Adipocyte (in vitro differentiated cells): ENCODE measurements at places on chromosomes 12 and 14.

- DNase-seq, result no peak
Observed at GRCh38 chr14:21108791-21109190, 7.9 kb downstream of the TMEM253 start.

- DNase-seq, result no peak
Observed at GRCh38 chr12:130582286-130582685, 133.8 kb downstream of the RIMBP2 start.

DNA sequence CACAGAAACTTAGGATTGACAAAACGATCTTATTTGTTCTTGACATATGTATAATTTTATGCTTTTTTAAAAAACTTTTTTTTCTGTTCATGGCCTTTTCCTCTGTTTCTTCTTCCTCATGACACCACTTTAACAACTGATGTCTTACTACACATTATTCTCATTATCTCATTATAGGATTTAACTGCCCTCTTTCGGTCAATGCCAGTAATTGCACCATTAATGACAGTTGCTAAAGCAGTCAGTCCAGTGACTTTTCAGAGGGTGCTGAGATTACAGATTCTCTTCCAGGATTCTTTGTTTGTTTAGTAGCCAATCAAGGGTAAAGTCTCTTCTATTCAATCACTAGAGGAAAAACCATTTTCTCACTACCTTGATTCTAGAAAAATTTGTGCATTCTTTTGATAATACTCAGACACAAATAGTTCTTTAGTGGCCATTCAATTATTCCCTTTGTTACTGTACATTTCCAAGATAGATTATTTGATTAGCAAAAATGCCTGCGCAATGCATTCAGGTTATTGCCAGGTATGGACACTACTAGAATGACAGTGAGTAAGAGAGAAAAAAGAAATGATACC, 50.1 kb downstream of the KLRG1 start:
- DNase-seq, result peak; percentile 82

- peak; percentile 97 for DNase-seq
Observed at GRCh38 chr14:23352506-23353432, at the start of gene SLC22A17. SLC22A17 (minus strand) TSS chr14:23352887.

GRCh38 chr12:47881826-47882427, 22.9 kb downstream of the VDR start:
- DNase-seq, result peak; percentile 96

GRCh38 chr14:91377700-91378652, 39.6 kb downstream of the CCDC88C start:
- DNase-seq, result no peak

DNA sequence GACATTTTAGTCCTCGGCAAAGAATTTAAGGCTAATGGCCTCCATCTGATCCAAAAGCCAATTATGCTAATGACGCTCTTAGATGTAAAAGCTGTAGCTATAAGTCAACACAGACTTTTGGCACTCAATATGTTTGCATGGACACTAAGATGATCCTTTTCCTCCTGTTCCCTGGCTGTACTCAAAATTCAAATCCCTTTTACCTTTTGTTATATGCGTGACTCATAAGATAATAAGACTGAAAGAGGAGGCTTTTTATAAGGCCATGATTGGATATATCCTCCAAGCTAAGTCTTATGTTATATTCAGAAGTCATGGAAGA, 89.8 kb downstream of the PDZRN4 start:
- no peak for DNase-seq

DNA sequence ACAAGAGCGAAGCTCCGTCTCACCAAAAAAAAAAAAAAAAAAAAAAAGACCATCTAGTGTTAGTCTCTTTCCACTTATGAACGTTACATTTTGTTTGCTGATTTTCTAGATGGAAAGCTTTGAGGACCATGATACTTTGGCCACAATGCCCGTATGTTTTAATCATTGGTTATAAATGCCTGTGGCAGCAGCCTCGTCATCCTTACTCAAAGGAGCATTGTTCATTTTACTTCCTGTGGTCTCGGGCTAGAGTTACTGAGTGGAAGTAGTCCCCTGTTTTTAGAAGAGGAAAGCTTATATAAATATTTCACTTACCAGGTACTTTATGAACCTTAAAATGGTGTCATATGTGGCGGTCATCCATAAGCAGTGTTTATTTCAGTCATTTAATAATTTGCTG, 359.9 kb downstream of the AEBP2 start:
- DNase-seq, result no peak

DNA sequence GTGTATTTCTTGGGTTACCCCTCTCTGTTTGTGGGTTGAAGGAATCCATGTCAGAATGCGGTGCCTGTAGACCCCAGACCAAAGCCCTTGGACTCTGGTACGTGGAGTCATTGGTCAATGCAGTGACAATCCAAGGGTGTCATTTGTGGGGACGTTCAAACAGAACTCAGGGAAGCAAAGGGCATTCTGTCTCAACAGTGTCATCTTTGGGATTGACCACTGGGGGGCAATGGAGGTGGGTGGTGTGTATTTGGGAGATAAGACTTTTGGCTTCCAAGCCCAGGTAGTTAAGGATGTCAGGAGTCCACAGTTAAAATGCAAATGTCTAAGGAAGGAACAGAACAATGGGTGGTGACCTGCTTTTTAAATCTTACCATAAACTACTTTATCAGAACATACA, 54.6 kb upstream of the CCDC175 start:
- no peak for DNase-seq

- DNase-seq, result no peak
Observed at GRCh38 chr14:92531106-92531873, 17.7 kb downstream of the RIN3 start.

DNA sequence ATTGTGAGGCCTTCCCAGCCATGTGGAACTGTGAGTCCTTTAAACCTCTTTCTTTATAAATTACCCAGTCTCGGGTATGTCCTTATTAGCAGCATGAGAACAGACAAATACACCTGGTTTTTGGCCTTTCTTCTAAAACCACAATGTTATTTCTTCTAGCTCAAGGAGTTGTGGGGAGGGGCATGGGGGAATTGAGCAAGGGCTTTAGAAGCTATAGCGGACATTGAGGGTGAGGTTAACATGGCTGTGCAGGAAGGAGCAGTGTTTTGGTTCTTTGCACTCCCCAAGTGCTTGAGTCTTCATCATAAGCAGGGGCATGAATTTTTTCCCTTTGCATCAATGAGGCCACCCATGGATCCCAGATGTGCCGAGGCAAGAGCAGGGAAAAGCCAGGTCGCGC, 86.8 kb downstream of the SPRING1 start:
- DNase-seq, result no peak

- DNase-seq, result no peak
Observed at GRCh38 chr12:32483499-32483898, 84.1 kb downstream of the FGD4 start.

DNA sequence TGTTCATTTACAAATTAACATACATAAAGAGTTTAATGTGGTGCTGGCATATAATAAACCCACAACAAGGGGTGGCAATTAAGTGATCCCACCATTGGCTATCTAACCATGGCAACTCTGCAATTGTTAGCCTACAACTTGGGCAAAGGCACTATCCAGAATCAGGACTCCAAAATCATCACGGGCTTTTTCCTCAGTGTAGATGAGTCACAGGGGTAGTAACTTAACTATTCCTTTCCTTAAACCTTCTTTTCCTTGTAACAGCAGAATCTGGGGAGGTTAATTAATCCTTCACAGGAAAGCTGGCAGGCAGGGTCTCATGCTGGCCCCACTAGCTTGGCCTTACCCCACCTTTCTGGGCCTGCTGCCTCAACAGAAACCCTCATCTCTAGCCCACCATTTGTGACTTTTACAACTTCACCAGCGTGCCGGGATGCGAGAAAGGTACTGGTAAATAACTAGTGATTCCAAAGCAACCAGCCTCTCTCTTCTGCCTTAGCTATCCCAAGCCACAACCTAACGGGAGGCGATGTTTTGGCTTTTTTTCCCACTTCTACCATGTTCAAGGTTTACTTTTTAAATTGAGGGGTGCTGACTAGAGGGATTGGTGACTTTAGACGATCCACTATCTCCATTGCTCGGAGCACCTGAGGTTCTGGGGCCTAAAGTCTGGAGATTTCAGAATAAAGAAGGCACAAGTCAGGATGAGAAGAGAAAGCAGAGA, 744 bp downstream of the ATP5MC2 start:
- no peak for DNase-seq

DNA sequence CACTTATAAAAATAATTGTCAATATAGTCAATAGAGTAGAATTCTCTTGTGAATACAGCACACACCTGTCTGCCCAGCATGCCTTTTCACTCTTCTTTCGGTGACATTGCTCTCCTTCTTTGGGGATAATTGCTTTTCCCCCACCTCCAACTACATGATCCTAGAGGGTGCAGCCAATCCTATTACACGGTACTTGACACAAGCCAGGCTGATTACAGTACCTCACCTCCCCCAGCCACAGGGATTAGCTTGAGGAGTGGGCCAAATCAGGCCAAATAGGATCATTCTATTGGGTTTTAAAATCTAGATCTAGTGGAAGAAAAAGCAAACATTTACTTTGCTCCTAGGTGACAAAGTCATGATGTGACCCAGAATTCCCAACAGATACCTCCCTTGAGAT, 16.8 kb upstream of the NFYB start:
- no peak for DNase-seq

GRCh38 chr12:113361574-113362370, 3.4 kb downstream of the PLBD2 start:
- peak; percentile 20 for DNase-seq

DNA sequence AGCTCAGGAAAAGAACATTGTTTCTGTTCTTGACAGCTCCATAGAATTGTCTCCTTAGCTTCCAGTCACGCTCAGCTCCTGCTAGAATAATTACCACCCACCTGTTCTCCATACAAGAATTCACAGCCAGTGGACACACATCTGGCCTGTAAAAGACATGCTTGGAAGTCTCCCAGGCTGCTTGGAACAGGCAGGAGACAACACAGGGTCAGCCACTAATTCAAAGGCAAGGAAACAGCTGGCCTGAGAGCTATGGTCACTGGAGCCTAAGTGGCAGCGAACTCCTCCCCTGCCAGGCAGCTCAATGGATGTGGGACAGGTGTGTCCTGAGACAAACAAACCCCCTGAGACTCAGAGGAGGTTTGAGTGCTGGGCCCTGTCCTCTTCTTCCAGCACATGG, 22.9 kb upstream of the LTBP2 start:
- no peak for DNase-seq

DNA sequence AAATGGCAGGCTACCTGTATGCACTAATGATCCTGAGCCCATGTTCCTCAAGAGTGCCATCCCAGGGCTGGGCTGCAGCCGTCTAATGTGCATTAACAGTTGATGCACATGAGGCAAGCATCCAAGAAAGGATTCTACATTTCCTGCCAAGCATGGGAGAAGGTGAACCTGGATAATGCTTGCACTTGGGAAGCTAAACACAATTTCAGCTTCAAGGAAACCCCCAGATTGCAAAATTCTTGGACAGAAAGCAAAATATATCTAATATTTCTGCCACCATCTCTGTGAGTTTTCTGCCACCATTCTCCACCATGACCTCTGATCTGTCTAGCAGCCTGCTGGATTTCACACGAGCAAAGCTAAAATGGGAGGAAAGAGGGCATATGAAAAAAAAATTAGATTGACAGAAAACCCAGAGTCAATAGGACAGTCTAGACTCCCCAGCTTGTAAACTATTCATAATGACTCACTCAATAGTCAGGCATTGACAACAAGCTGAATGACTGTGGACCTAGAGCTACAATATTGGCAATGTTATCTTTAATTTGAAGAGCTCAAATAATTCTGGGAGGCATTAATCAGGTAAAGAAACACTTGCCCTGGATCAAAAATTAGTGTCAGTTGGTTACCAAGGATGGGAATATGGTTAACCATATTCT, 91.9 kb upstream of the BCL2L14 start:
- peak; percentile 3 for DNase-seq

DNA sequence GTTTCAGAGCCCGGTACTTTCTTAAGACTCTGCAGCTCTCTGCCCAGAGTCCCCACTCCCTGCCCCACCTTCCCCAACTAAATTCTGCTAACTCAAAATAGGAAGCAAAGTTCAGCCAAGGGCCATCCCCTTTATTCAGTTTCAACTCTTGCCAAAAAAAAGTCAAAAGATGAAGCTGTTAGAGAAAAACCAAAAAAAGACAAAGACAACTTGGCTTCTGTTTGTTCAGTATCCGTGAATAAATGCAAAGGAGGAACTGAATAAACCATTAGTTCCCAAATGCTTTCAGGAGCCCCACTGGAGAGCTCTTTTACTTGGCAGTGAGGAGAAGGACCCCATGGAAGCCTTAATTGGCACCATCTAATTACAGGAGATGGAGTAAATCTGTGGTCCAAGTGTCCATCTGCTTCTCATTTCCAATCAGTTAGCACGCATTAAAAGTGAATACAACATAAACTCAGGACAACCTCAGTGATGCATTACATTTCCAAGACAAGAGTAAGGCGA, 155.4 kb upstream of the GZMB start:
- peak; percentile 18 for DNase-seq

GRCh38 chr12:52680363-52680762, at the start of gene KRT1:
KRT1 (minus strand) TSS chr12:52680407; CDS start chr12:52680348, 59 bp downstream.
- DNase-seq, result no peak

GRCh38 chr12:71746974-71747611, 7.6 kb upstream of the RAB21 start:
- DNase-seq, result peak; percentile 86

- no peak for DNase-seq
Observed at GRCh38 chr12:128817111-128818015, 6.4 kb downstream of the SLC15A4 start.

DNA sequence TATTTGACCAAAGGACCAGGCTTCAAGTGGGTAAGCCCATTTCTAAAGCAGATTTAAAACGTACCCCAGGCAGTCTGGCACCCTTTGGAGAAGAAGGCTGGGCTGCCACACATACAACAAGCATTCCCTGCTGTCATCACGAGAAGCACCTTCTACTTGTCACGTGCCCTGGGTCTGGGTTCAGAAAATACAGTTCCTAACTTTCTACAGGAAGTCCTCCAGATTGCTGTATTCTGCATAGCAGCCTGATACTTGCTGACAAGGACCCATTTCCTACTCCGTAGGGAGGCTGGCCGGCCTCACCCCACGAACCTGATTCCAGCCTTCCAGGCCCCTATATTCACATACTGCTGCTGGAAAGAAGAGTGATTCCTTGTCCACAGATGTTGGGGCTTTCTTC, 7.4 kb downstream of the CLMN start:
- no peak for DNase-seq

GRCh38 chr12:124651516-124652273, 84.3 kb upstream of the NCOR2 start:
- no peak for DNase-seq

DNA sequence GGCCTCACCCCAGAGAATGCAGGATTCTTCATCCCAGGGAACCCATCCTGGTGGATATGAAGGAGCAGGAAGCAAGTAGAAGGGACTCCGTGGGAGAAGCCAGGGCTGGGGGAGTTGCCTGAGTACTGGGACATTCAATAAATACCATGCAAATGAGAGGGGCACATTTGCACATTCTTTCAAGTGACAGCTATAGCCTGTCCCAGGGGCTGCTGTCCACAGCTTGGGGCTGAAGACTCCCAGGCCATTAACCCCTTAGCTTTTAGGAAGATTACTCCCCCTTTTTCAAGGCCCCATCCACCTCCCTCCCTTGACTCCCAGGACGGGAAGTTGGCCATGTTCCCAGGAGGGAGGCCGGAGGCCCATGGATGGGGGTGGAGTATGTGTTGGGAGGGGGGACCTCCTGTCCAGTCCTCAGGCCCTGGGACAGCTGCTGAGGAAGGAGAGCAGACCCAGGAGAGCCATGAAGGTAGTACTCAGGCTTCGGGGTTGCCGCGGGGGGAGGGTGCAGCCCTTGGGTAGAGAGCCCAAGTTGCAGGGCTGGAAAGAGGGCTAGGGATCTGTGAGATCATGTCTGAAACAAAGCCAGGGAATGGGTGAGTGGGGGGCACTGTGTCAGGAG, 974 bp upstream of the TNS2 start:
- peak; percentile 84 for DNase-seq

- DNase-seq, result peak; percentile 82
Observed at GRCh38 chr14:69151458-69152180, 1.3 kb downstream of the DCAF5 start.
